ENCODE measurements at places on chromosomes 12 and 14.

DNA sequence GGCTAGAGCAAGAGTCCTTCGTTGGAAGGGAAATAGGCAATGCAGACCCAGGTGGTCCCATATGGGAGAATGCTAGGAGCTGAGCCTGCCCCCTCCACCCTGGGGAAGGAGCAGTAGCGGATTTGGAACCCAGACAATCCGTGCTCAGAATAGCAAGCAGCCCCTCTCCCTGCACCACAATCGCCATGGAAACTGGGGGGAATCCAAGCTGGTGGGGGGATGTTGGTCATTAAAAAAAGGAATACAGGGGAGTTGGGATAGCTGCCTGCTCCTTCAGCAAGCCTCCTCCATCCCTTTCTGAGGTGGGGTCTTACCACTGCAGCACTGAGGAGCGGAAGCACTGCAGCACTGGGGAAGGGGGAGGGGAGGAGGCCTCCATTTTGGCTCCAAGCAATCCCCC is 2.9 kb downstream of the RND1 start:
- DNase-seq = no peak

- DNase-seq = no peak
These were observed 28.1 kb upstream of the PPM1A start for GRCh38 chr14:60220917-60221316.

DNA sequence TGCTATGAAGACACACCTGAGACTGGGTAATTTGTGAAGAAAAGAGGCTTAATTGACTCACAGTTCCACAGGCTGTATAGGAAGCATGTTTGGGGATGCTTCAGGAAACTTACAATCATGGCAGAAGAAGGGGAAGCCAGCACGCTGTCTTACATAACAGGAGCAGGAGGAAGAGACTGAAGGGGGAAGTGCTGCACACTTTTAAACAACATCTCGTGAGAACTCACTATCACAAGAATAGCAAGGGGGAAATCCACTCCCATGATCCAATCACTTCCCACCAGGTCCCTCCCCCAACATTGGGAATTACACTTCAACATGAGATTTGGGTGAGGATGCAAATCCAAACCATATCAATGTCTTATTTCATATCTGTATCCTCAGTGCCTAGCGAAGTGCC is 307.2 kb downstream of the ATP23 start:
- DNase-seq = no peak

GRCh38 chr12:30976206-30976605 is 49.7 kb downstream of the TSPAN11 start:
- DNase-seq = no peak

DNA sequence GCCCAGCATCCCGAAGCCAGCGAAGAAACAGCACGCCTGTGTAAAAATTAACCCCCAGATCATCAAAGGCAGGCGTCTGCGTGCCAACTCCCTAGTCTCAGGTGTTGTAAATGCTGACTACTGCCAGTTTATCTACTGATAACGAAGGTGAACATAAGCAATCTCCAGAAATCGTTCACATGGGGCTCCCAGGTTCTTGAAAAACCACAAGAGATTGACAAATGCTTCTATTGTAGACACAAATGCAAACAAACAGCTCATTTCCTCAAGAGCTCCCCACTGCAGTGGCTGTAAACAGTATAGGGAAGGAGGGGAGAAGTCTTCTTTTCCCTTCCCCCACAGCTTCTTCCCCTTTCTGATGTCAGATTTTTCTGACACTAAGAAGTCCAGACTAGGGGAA is 5.3 kb upstream of the PLEKHG3 start:
- DNase-seq = no peak

GRCh38 chr12:111503116-111503515 is 96.0 kb downstream of the ATXN2 start:
- DNase-seq = no peak

DNA sequence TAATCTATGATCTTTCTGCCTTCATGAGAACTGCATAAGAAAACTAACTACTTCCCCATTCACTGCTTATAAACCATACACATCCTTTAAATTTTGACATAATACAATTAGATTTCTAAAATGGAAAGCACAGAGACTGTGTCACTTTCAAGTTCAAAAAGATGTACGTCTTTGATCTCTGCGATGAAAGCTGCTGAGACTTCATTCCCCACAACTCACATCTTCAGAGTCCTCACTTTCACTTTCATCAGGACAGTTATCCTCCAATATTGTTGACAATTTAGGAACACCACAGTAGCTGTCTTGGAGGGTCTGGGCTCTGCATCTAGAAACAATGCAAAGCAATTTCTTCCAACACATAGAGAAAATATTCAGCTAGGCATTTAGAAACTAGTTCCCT is 47.9 kb upstream of the KCNC2 start:
- DNase-seq = no peak

GRCh38 chr12:113171543-113171942 is 13.7 kb downstream of the DDX54 start:
- DNase-seq = no peak

- DNase-seq = no peak
These were observed 60.7 kb upstream of the FAM222A start for GRCh38 chr12:109652977-109653264.

DNA sequence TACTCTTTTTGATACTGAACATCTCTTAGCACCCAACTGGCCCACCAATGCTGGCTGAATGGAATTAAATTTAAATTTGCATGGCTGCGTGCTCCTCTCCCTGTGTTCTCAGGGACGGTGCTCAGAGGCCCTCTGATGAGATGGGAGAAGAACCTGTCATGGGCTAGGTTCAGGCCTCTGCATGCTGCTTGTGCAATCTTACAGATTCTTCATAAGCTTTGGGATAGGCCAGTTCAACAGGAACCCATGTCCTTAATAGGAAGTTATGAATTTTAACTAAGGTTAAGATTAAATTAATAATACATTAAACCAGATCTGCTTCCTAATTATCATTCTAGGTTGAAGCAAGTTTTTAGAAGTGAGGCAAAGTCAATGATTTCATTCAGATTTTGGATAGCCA is 119.7 kb upstream of the LRIG3 start:
- no peak for DNase-seq

- no peak for DNase-seq
These were observed 220.3 kb downstream of the MON2 start for GRCh38 chr12:62686938-62687337.

- no peak for DNase-seq
These were observed 387.8 kb downstream of the FLRT2 start for GRCh38 chr14:85917716-85918115.

DNA sequence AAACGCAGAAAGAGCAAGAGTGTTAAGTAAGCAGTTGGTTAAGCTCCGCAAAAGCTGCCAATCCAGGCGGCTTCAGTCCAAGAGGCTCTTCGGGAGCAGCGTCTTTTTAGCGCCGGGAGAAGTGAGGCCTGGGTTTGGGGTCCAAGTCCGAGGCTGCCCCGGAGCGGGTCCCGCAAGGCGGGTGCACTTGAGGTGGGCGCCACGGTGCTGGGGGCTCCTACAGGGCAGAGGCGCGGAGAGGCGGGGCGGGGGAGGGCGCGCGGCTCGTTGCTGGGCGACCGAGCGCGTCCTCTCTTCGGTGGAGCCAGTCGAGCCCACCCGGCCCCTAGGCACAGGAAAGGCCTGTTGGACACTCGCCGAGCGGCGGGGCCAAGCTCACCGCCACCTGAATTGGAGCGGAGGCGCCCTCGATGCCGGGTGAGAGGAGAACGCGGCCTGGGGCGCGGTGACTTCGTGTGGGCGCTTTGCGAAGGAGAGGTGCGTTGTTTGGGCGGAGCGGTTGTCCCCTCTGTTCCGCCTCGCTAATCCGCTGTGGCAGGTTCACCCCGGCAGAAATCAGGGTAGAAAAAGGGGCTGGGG is 15.6 kb downstream of the TTC6 start:
- DNase-seq = no peak

- no peak for DNase-seq
These were observed 10.1 kb downstream of the LLPH start for GRCh38 chr12:66120477-66120876.

DNA sequence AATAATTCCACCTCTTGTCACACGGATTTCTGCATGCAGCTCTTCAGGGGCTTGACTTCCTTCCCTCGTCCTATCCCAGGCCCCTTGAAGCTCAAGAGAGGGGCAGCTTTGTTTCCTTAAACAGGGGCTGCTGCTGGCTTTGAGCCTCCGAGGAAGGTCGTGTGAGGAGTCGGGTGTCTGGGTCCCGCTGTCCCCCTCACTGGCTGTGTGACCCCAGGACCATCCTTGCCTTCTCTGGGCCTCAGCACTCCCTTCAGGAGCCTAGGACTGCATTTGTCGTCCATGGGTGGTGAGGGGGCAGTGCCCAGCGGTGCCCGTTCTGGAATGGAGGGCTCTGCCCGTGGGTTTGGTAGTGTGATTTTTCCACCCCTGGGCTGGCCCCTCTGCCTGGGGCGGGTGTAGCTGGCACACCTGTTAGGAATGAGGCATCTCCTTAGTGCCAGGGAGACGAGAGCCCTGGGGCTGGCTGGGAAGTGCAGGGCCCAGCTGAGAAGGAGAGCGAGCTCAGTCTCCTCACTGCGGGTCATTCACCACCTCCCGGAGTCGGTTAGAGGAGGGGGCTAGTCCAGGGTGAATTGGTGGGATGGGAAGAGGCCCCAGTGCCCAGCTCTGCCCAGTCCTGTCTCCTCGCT is 60.8 kb downstream of the TSPAN9 start:
- DNase-seq = no peak

DNA sequence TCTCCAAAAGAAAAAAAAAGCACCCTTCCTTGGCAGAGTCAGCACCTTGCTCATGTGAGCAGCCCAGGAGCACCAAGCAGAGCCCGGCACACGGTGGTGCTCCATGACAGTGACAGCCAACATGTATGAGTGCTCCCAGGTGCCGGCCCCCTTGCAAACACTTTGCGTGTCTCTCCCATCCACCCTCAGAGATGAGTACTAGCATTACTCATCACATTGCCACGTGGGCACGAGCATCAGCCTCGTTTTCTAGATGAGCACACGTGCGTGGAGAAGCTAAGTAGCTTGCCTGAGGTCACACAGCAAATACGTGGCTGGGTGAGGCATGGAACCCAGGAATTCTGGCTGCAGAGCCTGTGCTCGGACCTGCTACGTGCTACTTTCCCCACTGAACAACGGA is 177.9 kb upstream of the PRMT8 start:
- no peak for DNase-seq

DNA sequence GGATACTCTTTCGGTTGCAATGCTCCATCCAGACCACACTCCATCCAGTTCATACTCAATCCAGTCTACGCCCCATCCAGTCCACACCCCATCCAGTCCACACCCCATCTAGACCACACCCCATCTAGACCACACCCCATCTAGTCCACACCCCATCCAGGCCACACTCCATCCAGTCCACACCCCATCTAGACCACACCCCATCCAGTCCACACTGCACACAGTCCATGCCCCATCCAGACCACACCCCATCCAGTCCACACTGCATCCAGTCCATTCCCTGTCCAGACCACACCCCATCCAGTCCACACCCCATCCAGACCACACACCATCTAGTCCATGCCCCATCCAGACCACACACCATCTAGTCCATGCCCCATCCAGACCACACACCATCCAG is 116.0 kb upstream of the RTL1 start:
- DNase-seq = no peak

DNA sequence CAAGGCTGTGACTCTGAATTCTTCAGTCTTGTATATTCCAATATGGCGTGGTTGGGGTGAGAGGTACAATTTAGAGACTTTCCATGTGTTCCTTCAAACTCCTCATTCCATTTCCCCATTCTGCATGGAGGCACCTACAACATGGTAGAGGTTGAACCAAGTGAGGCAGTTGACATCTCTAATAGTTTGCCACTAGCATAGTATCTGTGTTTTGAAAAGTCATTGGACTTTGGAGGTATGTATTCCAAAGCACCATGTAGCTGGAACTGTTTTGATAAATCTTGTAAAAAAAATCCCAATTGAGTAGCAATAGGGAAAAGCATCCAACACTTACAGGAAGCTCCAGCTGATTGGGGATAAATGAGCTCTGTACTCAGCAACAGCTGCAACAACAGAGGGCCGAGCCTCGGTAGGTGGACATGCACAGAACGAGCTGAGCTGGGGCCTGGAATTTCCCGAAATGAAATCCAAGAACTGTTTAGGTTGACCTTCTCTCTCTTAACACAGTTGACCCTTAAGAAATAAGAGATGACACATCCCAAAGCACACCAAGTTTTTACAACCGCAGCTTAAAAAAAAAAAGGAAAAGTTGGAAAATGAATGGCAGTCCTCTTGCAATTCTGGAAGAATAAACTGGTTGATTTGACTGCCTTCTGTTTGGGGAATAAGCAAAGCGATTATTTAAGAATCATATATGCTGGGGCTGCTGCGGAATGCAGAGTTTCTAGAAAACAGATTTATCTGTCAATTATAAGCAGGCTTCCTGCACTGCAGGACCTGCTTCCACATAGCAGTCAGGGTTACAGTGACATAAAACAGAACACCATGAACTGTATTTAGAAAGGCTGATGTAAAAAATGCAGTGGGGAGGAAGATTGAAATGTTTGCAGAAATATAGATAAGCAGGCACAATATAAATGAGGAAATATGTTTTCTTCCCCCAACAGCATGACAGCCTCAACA is 194.6 kb upstream of the KRR1 start:
- DNase-seq = peak; percentile 98

GRCh38 chr14:65019944-65020566 is 33.4 kb downstream of the FNTB start:
- DNase-seq = peak; percentile 44

- DNase-seq = no peak
These were observed 180.5 kb downstream of the PRKCH start for GRCh38 chr14:61501714-61502458.

GRCh38 chr12:12511895-12512711 is 50.6 kb downstream of the DUSP16 start:
- DNase-seq = no peak

- no peak for DNase-seq
These were observed at the start of gene RHOF for GRCh38 chr12:121793440-121793837. TSS of gene RHOF (minus strand) at chr12:121793688. CDS start at chr12:121793633, 55 bp downstream.

GRCh38 chr14:85516239-85517113 is 13.5 kb upstream of the FLRT2 start:
- DNase-seq = no peak

DNA sequence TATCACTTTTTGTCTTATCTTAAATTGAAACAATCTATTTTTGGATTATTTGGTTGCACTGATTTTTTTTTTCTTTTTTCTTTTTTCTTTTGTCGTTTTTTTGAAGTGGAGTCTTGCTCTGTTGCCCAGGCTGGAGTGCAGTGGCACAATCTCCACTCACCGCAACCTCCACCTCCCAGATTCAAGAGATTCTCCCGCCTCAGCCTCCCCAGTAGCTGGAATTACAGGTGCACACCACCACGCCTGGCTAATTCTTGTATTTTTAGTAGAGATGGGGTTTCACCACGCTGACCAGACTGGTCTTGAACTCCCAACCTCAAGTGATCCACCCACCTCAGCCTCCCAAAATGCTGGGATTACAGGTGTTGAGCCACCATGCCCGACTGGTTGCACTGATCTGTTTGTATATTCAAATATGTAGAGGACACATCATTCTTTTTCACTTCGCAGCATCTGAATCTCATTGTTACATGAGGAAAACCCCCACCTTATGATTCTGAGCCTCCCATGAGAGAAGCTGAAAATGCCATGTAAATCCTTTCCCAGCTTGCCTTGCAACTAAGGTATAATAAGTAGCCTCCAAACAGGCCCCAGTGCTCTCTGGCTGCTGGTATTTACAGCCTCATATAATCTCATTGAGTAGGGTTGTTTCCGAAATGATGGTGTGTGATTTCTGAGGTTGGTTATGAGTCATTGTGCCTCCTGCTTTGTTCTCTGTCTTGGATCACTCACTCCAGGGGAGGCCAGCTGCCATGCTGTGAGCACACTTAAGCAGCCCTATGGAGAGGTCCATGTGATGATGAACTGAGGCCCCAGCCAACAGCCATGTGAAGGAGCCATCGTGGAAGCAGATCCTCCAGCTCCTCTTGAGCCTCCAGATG is 5.2 kb upstream of the HSP90B1 start:
- DNase-seq = peak; percentile 68

- no peak for DNase-seq
These were observed 72.7 kb downstream of the PTPRR start for GRCh38 chr12:70847871-70848270.
